ENCODE measurements at places on chromosomes 16 and 17. TPM values are rescaled to one million over a fixed set of nuclear protein-coding genes. Genes with fewer than 3 reads are reported as not detected.

CLEC19A gene
- total RNA-seq, result not detected

OTOA gene
- total RNA-seq, result not detected

DNA sequence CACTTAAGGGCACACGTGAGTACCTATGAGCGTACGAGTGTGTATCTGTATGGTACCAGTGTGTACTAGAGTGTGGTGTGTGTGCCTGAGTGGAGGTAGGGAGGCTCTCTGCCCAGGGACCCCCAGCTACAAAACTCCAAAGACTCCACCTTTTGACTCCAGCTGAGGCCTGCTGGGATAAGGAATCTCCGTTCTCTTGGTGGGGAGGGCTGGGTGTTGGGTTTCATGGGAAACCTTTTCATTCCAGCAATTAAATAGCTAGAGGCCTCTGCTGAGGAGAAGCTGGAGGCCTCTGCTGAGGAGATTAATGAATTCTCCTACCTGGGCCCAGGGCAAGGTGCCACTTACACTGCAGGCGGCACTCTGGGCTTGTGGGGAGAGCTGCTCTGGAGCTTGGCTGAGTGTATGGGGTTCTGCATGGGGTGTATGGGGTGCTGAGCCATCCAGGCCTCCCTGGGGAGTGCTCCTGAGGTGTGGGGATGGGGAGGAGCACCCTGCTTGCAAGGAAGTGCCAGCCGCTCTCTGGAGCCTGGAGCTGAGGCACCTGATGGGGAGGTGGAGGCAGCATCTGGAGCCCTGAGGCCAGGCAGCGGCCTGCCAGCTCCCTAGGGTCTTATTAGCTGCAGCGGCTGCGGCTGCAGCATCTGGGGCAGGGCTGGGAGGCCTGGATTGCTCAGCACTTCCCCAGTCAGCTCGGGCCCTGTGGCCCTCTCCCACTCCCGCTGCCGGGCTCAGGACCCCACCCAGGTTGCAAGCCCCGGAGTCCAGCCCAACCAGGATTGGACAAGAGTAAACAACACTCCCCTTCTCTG is 4.6 kb downstream of the ANKRD13B start:
- no peak for DNase-seq

GRCh38 chr17:27764589-27764988 is 35.7 kb downstream of the NOS2 start:
- no peak for DNase-seq

SLC5A10 gene
- total RNA-seq, result not detected

DNA sequence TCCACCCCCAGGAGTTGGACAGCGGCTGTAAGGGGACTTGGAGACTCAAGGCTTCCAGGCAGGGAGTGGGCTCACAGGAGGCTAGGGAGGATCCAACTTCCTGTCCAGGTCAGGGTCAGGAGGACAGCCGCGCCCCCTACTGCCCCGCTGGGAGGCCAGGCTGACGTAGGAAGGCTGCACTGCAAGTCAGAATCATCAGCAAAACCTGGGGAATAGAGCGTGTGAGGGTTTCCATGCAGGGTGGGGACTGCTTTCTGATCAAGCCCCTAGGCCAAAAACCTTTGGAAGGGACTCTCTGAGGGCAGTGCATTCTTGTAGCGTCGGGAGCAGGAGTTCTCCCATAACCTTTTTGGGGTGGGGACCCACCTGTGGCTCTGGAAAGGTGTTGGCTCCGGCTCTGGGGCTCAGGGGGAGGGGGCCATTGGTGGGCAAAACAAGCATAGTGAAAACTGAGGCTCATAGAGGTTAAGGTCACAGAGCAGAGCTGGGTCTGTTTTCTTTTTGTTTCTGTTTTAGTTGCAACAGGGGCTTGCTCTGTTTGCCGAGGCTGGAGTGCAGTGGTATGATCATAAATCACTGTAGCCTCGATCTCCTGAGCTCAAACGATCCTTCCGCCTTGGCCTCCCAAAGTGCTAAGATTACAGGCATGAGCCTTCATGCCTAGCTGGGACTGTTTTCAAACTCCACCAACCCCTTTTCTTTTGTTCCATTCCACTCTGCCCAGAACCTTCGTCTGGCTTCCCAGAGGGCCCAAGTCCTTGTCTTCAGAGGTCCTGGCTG is 22.1 kb downstream of the RAI1 start:
- no peak for DNase-seq

DNA sequence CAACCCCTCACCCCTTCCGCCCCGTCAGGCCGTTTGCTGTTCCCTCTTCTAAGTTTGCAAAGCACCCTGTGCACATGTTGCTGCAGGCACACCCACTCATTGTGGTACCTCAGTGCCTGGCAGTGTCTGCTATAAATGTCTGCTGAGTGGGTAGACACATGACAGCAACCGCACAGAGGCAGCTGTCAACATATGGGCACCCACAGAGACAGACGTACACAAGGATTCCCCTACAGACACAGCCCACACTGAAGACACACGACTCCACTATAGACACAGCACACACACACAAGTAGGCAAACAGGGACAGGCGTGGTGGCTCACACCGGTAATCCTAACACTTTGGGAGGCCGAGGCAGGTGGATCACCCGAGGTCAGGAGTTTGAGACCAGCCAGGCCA is 17.8 kb upstream of the CRK start:
- DNase-seq, result peak; percentile 33

DNA sequence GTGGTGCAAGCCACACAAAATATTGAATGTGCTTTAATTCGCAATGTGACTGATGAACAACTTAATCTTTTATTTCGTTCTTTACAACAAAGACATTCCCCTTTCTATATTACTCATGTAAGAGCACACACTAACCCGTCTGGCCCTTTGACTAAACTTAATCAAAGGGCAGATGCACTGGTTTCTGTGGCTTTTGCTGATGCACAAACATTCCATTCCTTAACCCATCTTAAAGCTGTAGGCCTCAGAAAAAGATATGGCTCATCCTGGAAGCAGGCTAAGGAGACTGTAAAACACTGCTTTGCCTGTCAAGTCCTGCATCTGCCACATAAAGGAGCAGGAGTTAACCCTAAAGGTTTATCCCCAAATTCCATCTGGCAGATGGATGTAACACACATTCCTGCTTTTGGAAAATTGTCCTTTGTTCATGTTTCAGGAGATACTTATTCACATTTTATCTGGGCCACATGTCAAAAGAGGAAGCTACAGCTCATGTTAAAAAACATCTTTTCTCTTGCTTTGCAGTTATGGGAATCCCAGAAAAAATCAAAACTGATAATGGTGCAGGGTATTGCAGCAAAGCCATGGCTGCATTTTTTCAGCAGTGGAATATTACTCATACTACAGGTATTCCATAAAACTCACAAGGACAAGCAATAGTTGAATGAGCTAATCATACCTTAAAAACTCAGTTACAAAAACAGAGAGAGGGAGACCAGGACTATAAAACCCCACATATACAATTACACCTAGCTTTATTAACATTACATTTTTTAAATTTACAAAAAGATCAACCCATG is 137.2 kb downstream of the AHSP start:
- no peak for DNase-seq

GRCh38 chr17:34892461-34893249 is 68.6 kb downstream of the CCT6B start:
- DNase-seq, result no peak

DNA sequence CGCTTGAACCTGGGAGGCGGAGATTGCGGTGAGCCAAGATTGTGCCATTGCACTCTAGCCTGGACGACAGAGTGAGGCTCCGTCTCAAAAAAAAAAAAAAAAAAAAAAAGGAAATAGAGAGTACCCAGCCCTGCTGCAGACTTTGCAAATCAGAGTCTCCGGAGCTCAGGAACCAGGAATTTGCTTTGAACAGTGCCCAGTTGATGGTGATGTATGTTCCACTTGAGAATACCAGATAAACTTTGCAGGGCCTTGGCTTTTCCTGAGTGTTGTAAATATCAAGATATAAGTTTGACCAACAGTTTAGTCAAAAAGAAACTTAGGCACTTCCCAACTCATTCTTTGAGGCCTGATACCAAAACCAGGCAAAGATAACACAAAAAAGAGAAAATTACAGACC is 30.6 kb upstream of the MAP3K14 start:
- no peak for DNase-seq

- DNase-seq, result no peak
Observed at GRCh38 chr17:82321947-82322466, 4.6 kb upstream of the CD7 start.

- no peak for DNase-seq
Observed at GRCh38 chr16:85167589-85168537, 55.6 kb upstream of the CIBAR2 start.

DNA sequence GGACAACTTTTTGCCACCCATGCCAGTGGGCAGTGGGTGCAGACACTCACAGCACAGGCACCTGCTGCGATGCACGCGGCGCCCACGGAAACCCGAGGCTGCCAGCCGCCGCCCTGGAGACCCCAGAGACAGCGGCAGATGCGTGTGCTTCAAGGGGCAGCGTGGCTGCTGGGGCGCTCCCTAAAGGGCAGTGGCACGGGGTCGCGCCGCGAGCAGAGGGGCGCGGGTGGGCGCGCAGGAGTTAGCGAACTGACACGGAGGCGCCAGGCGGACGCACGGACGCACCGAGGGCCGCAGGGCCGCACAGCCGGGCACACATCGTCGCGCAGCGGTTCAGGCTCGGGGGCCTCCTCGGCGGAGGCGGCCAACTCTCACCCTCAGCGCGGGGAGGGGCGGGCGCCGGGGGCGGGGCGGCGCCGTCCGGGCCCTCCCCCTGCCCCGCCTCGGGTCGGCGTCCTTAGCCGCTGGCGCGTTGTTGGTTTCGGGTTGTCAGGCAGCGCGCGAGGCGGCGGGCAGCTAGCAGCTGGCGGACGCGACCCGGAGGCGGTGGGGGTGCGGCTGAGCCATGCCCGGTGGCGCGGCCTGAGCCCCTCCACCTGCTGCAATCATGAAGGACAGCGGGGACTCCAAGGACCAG is at the start of gene KIF19:
Gene KIF19 (plus strand): TSS at position 484 of the 637 bp plus-strand sequence. CDS start 124 bp downstream, at position 608.
- peak; percentile 69 for DNase-seq

SPIRE2 gene
- total RNA-seq, result 0.08 TPM

GP1BA gene
- total RNA-seq, result not detected

KRT26 gene
- total RNA-seq, result not detected
